GM23248 (cell line): ENCODE measurements at places on chromosomes 3 and 15.
A peak's percentile ranks its signal among the peaks of the same experiment; 100 is the strongest.

DNA sequence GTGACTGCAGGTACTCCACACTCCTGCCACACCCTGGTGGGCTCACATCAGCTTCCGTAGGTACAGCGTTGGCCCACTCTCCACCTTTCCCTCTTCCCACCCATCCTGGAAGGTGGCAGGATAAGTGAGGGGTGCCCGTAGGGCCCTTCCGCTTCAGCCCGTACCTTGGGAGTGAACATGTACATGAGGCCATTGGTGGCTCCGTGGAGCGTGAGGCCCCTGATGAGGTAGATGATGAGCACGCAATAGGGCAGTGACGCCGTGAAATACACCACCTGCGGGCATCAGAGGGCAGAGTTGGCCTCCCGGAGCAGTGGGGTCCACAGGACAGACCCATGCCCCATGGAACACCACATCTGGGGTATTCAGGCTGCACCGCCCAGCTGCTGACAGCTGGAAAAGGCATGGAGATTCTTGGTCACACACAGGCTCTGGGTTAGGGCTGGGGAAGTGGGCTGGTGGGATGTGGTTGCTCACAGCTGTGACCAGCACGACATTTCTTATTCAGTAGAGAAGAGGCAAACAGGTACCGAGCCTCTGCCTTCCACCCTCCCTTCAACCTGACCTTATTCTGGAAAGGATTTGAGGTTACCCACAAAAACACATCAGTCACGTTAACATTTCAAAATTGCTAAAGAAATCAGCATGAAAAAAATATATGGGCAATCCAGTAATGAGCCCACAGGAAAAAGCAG is 23.8 kb downstream of the SLC6A20 start:
- no peak for DNase-seq

DNA sequence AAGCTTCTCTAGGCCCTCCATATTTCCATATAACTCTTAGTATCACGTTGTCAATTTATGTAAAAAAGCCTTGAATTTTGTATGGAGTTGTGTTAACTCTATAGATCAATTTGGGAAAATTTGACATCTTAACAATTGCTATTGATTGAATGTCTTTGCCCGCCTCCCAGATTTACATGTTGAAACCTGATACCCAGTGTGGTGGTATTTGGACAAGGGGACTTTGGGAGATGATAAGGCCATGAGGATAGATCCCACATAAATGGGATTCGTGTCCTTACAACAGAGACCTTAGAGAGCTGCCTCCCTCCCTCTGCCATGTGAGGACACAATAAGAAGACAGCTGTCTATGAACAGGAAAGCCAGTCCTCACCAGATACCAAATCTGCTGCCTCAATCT is 21.1 kb upstream of the TNK2 start:
- no peak for DNase-seq

GRCh38 chr3:126434264-126434590 is 39.5 kb downstream of the CFAP100 start:
- DNase-seq, result no peak

DNA sequence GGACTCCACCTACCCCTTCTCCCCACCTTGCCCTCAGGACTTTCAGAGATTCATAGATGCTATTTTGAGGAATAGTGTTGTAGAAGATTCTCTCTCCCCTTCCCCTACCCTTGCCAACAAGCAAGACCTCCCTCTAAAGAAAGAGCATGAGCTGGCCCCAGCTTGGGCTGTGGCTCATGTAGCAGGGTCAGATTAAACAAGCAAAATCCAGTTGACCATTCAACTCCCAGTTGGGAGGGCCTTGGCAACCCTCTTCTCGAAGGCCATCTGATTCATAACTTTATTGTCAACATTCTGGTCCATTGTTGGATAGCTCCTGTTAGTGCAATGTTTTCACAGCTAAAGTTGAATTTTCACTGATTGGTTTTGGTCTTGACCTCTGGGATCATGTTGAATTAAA is 41.1 kb downstream of the TNFAIP8L3 start:
- DNase-seq, result no peak

DNA sequence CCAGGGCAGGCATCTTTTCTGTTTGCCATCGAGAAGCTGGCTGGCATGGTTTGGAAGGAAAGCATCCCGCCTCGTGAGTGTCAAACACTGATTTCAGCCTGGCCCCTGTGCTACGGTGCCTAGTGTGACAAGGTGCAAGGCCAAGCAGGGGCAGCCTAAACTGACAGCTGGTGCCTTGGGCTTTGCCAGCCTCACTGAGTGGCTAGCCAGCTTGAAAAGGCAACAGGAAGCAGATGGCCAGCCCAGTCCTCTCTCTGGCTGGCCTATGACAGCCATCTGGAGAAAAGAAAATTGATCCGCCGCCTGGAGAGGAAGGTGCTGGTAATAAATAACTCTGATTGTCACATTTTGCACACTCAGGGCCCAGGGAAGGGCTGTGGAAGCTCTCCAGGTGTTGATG is 52.2 kb downstream of the C3orf85 start:
- DNase-seq, result no peak

DNA sequence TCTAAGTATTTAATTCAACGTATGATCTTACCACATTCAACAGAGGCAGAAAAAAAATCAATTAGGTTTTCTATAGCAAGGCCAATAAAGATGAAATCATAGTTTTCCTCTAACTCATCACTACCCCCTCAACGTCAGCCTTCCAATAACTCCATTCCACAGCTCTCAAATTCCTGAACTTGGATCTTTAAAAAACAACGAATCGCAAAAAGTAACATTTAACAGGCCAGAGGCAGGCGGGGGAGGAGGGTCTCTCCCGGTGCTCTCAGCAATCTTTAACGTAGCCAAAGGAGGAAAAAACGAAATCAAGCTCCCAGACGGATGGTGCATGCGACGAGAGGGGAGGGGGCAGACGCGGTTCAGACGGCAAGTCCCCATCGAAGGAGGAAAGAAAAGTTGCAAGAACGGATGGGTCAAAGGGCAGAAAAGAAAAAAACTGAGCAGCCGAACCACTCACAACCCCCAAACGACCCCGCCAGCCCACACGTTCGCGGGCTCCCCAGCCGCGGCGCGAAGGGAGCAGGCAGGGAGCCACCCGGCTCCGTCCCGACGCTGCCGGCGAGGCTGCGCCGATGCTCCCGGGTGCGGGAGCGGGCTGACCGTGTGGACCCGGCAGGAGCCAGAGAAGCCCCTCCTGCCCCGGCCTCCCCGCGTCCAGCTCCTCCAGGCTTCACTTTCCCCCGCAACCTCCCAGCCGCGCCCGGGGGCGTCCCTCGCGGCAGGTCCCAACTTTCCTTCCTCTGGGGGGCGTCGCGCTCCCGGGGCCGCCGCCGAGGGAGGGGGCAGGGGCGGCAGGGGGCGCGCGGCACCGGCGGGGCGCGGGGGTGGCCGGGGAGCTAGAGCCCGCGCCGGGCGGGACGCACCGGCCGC is 703 bp downstream of the PEAK1 start:
- peak; percentile 69 for DNase-seq

DNA sequence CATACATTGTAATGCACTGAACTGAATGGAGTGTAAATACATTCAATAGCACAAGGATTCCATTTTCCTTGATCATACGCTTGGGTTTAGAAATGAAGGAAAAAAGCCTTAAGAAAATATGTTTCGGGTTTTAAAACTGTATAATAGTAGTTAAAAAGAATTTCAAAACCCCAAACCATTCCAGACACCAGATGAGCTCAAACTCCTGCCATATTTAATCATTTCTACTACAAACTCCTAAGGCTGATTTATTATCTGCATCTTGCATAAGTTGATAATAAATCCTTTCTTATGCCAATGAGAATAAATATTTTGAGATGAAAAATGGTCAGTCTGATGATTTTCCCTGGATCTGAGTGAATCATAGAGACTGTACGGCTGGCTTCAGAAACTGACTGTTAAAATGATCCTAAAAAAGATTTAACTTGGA is 51.0 kb downstream of the NR1D2 start:
- DNase-seq, result peak; percentile 23

DNA sequence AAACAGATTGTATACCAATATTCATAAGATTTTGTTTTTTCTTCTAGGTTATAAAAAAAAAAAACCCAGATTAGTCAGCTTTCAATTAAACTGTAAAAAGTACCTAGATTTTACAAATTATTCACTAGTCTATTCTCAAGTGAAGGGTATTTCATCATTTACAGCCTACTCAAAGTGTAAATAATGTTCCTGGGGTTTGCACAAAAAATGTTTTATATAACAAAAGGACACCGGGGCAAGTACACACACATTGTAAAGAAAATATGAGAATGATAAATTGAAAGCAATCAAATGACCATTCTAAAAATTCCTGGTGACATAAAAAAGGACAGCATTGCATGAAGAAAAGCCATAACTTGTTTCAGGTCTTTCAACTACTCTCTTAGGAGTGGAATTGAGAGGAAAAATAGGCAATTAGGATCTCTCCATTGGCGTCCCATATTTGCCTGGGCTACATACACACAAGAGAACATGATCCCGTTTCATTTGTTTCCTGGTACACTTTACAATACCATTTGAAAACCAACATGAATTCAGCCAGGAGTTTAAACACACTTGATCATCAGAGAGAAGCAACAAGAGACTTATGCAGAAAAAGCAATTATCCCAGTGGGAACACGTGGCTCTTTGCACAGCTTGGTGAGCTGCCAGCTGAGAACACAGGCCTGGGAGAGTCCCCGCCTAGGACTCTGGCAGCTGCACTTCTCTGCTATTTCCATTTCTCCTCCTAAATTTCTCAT is 1039.2 kb downstream of the ROBO1 start:
- peak; percentile 58 for DNase-seq

GRCh38 chr15:44308889-44309288 is 20.4 kb downstream of the GOLM2 start:
- no peak for DNase-seq

DNA sequence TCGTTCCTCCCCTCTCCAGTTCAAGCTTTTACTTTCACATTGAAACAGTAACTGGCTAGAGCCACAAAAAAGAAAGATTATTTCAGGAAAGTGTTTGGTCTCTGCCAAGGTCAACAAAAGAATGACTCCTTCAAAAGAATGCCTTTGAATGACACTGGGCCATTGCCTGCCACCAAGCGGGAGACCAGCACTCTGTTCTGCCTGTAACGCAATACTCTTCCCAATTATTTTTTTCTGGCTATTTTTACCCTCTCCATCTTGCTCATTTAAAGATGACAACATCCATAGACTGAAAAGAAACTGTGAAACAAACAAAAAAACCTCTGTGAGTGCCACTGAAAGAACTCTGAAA is 37.3 kb downstream of the EHHADH start:
- no peak for DNase-seq

GRCh38 chr3:47342151-47342550 is 38.7 kb upstream of the PTPN23 start:
- no peak for DNase-seq

DNA sequence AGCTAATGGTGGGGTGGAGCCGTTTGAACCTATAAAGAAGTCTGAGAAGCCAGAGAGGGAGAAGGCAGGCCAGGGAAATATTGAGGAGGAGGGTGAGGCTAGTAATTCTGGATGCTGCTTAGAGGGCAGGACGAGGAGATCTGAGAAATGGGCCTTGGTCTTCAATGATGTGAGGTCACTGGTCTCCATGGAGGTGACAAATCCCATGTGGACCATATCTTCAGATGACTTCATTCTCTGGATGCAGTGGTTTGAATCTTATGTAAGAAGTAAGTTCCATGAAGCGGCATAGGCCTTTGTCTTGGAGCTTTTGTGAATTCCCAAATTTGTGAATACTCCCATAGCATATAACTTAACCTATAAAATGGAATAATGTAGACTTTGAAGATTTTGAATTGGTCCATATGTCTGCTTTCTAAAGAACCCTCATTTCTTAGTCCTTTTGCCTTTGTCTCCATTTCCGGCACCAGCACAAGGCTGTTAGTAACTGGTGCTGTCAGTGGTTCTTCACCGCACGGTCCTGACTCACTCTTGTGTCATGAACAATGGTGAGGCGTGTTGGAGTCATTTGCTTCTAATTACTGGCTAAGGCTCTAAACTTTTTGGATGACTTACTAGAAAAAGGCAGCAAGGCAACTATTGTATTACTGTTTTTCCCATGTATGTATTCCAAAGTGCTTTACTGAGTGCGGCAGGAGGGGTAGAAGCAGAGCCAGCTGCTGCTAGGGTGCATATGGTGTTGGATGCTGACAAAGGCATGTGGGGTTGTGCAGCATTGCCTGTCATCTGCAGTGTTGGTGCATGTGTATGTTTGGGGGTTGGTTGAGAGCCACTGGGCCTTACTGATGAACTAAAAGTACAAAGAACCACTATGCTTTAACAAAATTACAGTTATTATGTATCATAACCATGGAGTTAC is 279.3 kb upstream of the C2CD4B start:
- peak; percentile 98 for DNase-seq

DNA sequence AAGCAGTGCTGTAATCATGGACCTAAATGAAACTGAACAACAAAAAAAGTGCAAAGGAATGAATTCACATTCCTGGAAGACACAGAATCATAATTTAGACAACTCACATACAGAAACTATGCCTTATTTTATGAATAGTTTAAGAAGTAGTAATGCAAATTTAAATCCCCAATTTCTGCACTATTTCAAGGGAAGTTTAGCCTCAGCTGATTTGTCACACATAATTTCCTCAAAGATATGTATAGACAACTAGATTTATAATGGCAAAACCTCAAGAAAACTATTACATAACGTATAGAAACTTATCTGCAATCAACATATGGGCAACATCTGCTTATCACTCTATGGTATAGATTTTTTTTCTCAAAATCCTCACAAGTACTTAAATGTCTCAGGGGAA is 7.8 kb upstream of the PTX3 start:
- no peak for DNase-seq

GRCh38 chr15:90873998-90874605 is 5.7 kb downstream of the FURIN start:
- peak; percentile 33 for DNase-seq

- no peak for DNase-seq
Measured at GRCh38 chr15:60898896-60899295, 330.2 kb downstream of the RORA start.

DNA sequence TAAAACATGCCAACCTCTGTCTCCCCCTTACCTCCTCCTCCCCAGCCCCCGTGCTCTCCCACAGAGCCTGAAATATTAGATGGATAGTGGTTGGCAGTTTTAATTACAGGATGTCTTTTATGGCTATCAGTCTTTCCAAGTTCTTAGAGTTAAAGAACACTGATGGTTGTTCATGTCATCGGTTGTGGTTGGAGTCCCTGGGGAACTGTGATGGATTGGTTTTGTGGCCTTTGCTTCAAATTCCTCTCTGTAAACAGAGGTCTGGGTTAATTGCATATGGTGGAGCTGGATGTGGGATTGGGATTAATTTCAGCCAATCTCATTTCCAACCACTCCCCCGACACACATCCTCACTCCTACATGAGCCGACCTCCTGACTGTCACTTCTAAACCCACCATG is 164.5 kb upstream of the PROK2 start:
- no peak for DNase-seq

- DNase-seq, result peak; percentile 12
Measured at GRCh38 chr15:80242802-80243201, 9.2 kb downstream of the CTXND1 start.

DNA sequence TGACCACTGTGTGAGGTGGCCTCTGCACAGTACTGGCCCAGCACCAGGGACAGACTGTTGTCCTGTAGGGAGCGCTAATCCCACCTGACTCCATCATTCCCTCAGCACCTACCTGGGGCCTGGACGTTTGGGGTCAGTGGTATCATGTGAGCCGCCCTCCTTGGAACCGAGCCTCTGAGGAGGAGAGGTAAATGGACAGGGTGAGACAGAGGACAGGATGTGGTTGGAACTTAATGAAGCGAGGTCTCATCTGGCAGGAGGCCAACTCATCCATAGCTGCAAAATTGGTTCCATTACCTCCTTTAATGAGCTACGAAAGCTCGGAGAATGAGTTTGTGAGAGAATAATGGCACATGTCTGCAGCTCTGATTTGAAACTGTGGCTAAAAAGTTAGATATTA is 13.9 kb downstream of the MAPKAPK3 start:
- DNase-seq, result no peak
